MV-4-11 (cell line): ENCODE measurements at places on chromosomes 11 and 22.
A peak's percentile ranks its signal among the peaks of the same experiment; 100 is the strongest.

GRCh38 chr11:115497303-115497702 is 6.9 kb downstream of the CADM1 start:
- DNase-seq: peak; percentile 7

DNA sequence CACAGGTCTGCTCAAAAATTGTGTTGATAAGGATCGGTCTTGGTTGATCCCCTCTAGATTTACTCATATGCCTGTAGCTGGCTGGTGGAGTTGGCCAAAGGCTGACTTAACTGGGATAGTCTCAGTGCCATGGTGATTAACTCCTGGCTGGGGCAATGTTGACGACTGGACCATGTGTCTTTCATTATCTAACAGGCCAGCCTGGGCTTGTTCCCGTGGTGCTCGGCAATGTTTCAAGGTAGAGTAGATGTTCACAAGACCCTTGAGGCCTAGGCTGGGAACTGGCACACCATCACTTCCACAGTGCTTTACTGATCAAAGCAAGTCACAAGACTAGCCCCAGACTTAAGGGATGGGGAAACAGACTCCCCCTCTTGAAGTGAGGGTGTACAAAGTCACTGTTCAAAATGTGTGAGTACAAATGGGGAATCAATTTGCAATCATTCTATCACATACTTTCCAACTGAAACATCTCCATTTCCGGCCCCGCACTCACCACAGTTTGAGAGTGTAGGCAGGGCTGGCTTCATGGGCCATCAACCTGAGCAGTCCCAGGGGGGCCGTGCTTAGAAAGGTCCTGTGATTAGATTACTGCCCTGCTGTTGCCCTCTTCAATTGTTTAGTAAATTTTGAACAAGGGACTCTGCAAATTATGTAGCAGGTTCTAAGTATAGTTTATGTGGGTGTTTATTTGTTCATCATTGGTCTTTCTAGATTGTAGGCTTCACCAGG is 240.8 kb downstream of the NELL1 start:
- no peak for DNase-seq

GRCh38 chr22:46415776-46416519 is 80.4 kb downstream of the TRMU start:
- no peak for DNase-seq

- no peak for DNase-seq
These were observed 154.4 kb downstream of the NAV2 start for GRCh38 chr11:19867064-19867463.

DNA sequence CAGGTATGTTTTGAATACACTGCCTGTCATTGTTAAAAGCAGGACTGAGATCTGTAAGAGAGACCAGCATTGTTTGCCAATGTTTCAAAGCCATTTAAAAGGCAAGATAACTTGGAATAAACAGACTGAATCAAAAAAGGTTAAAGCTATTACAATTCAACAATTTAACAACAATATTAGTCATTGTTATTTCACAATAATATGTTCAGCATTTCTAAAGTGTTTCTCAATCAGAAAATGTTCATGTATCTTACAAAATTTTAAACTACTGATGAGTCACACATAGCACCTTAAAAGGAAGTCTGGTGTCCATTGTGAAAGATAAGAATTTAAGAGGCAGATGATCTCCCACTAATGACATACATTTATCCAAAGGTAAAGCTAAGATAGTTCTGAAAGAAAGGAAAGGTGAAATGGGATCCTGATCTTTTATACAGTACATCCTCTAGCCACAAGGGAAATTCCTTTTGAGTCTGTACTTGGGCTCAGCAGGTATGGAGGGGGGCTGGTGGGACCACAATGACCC is 79.7 kb downstream of the MAML2 start:
- DNase-seq: peak; percentile 89

- no peak for DNase-seq
These were observed 37.3 kb downstream of the FLI1 start for GRCh38 chr11:128731041-128731663.

- peak; percentile 42 for DNase-seq
These were observed 56.9 kb downstream of the ABTB2 start for GRCh38 chr11:34300926-34301295.

DNA sequence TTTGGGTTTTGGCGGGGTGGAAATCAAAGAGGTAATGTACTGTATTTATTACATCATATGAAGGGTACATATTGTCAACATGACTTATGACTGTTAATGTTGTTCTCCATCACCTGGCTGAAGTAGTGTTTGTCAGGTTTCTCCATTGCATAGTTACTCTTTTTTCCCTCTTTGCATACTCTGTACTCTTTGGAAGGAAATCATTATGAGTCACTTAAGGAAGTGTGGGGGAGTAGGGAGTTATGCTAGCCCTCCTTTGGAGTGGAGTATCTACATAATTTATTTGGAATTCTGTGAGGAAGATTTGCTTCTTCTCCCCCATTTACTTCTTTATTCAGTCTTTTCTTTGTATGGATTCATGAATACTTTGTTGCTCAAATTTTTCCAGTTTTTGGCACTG is 3.6 kb upstream of the PGR start:
- no peak for DNase-seq

DNA sequence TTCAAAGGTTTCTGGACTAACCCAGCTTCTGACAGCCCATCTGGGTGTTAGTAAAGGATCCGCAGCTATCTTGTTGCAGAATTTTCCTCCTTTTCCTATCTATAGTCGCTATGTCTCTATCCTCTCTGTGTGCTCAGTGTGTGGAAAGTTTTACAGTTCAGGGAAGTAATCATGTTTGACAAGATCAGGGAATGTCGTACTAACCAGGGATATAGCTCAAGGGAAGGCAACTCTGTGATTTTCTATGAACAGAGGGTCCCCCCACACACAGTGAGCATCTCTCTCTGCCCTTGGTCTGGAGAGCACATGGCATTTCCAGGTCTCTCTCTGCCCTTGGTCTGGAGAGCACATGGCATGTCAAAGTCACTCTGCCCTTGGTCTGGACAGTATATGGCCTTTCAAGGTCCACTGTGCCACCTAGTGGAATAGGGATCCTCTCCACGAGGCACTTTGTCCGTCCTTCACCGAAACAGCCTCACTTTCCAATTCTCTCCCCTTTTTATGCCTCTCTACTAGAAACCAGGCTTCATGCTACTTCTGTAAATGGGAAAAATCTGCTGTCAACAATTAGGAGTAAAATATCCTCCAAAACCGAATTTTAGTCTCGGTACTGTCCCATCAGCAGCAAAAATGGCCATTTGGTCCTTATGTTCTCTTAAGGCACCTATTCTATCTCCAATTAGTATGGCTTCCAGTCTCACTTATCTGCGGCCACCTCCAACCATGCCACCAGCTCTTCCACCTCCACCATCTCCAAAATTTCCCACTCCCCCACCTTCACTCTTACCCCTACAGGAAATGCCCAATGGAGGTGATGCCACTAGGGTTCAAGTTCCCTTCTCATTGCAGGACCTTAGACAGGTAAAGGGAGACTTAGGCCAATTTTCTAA is 88.7 kb downstream of the IGLL5 start:
- no peak for DNase-seq

- DNase-seq: no peak
These were observed 129.7 kb upstream of the PARVA start for GRCh38 chr11:12247543-12248254.

- DNase-seq: no peak
These were observed 116.8 kb downstream of the RRAS2 start for GRCh38 chr11:14242187-14242586.

GRCh38 chr22:22928666-22929380 is 41.2 kb downstream of the IGLL5 start:
- DNase-seq: peak; percentile 98

DNA sequence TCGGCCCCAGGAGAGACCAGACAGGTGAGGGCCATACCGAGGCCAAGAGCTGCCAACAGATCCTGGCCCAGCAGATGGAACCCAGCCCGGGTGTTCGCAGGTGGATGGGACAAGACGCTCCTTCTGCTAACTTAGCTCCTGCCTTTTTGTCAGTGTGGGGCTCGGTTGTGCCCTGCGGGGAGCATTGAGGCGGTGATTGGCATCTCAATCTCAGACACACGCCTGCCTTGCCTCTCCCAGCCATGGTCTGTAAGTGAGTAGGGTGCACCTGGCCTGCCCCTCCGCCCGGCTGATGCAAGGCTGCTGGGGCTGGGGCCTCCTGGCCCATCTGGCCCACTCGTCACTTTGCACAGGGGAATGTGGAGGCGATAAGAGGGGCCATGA is 350.1 kb downstream of the TBC1D22A start:
- no peak for DNase-seq

DNA sequence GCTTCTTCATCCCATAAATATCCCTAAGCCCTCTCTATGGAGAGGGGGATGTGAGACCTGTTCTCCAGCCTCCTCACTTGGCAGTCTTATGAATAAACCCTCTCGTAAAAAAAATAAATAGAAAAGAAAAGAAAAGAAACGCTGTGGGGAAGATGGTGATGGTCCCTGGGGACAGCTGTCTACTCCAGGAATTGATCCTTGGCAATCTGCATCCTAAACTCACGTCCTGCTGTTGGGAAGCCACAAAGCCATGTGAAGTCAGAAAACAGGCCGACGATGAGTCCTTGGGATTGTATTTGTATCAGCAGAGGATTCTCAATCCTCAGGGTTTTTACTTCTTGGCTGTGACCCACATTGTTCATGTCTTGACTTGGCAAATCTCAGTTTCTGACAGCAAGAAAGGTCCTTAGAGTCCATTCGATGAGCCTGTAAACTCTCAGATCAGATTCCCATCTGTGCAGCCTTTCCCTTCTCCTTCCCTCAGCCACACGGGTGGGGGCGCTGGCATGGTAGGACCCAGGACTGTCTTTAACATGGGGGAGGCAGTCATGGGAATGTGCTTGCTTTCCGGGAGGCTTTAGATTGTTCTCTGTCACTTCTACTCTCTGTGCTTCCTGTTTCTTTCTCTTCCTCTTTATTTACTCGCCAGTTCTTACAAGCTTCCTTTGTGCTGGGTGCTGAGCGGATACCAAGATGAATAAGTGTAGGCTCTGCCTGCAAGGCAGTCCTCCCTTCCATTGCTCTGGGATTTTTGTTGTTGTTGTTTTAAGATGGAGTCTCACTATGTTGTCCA is 24.9 kb downstream of the TCP11L1 start:
- peak; percentile 73 for DNase-seq

GRCh38 chr22:17258015-17258787 is 39.0 kb upstream of the ADA2 start:
- peak; percentile 98 for DNase-seq

- DNase-seq: no peak
These were observed 10.8 kb downstream of the C1QTNF6 start for GRCh38 chr22:37177221-37177620.

DNA sequence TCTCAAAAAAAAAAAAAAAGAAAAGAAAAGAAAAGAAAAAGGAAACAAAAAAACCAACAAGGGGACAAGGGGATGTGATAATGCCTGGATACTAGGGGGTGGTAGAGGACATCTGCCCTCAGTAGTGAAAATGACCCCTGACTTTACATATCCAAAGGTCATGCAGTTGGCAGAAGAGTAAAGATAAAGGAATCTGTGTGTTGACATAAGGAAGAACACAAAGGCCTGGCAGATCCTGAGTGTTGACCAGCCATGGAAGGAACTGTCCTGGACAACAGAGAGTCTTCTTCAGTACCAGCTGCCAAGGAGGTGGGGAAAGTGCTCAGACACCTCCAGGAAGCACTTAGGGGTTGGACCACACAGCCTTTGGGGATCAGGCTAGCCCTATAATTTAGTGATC is 12.6 kb downstream of the SLC43A1 start:
- no peak for DNase-seq

- no peak for DNase-seq
These were observed 25.1 kb downstream of the MRGPRG start for GRCh38 chr11:3193373-3194015.

GRCh38 chr11:116164843-116165242 is 607.9 kb downstream of the BUD13 start:
- no peak for DNase-seq

DNA sequence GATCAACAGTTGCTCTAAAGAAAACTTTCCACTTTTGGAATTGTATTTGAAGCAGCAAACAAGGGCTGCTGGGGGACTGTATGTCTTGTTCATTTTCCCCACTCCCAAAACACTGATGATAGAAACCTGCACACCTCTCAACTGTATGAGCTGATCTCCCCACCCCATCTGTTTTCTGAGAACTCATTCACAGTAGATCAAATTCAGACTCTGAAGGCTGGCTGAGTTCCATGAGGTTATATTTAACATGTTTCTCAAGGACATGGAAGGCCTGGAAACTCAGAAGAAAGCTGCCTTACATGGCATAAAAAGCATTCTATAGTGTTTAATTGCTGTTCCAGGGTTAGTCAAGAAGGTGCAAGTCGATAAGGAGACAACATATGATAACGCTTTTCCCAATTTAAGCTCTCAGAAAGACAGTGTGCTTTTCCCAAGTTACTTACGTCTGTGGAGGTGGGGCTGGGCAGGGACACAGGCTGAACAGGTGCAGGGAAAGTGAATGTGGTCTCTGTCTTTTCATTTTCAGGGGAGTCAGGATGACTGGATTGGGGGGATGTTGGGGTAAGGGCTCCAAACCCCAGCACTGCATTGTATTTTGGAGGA is 23.0 kb downstream of the LARGE2 start:
- no peak for DNase-seq

DNA sequence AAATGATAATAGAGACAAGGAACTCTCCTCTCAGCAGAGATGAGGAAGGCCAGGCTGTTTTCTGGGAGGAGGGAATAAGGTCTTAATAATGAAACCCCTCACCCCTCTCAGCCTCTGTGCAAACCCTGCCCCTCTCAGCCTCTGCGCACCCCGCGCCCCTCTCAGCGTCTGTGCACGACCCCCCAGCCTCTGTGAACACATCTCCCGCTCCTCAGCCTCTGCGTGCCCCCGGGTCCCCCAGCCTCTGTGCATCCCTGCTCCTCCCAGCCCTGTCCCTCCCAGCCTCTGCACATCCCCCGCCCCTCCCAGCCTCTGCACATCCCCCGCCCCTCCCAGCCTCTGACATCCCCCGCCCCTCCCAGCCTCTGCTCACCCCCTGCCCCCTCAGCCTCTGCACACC is 837.8 kb downstream of the TBC1D22A start:
- no peak for DNase-seq

DNA sequence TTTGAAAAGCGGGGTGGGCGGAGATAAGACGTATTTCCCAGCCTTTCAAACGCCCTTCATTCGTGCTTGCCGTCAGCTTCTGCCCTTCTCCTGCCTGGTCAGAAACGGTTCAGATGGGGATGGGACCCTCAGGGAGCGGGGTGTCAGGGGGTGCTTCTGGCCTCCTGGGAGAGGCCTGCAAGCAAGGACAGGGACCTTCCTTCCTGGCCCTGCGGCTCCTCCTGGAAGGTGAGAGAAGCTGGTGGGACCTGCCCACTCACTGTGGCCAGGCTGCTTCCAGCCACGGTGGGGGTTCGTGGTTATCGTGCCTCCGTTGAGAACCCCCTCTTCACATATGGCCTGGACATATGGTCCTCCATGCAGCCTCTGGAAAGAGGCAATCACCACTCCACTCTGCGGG is 104.6 kb downstream of the MPPED1 start:
- no peak for DNase-seq

DNA sequence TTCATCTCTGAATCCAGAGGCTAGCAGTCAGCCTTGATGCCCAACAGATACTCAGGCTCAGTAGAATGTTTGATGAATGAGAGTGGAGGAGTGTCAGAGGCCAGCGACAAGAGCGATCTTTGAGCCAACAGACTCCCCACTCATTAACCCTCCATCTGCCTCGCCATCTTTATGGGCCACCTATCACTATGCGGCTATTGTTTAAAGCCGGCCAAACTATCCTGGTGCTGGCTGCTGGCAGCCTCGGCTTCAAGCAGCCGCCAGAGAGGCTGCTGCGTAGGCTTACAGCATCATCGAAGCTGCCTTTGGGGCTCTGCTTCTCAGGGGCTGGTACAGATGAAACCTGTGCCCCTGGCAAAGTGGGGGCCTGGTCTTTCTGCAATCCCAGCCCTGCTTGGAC is 525.6 kb downstream of the INSC start:
- DNase-seq: no peak
